RWPE1 (cell line): ENCODE measurements at places on chromosomes 2 and 18.

GRCh38 chr2:236825989-236826510 is 256.4 kb downstream of the ACKR3 start:
- DNase-seq: no peak

DNA sequence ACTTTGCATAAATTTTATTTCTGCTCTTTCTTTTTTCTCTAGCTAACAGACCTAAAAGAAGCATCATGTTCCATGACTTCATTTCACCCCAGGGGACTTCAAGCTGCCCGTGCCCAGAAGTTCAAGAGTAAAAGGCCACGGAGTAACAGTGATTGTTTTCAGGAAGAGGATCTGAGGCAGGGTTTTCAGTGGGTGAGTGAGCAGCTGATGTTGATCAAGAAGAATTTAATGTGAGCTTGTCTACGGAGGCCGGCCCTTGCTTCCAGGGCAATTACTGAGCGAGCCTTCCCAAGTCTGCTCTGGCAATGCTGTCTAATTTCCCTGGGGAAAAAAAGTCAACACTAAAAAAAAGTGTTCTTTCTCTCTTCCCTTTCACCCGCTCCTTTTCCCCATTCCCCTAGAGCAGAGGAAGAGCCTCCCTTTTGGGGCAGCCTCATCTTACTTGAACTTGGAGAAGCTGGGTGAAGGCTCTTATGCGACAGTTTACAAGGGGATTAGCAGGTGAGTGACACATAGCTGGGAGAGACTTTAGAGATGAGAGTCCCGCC is 1.2 kb downstream of the CDK15 start:
- DNase-seq: no peak

GRCh38 chr2:164069540-164069939 is 333.7 kb upstream of the FIGN start:
- no peak for DNase-seq

GRCh38 chr18:55534996-55535395 is 53.0 kb downstream of the TCF4 start:
- no peak for DNase-seq

DNA sequence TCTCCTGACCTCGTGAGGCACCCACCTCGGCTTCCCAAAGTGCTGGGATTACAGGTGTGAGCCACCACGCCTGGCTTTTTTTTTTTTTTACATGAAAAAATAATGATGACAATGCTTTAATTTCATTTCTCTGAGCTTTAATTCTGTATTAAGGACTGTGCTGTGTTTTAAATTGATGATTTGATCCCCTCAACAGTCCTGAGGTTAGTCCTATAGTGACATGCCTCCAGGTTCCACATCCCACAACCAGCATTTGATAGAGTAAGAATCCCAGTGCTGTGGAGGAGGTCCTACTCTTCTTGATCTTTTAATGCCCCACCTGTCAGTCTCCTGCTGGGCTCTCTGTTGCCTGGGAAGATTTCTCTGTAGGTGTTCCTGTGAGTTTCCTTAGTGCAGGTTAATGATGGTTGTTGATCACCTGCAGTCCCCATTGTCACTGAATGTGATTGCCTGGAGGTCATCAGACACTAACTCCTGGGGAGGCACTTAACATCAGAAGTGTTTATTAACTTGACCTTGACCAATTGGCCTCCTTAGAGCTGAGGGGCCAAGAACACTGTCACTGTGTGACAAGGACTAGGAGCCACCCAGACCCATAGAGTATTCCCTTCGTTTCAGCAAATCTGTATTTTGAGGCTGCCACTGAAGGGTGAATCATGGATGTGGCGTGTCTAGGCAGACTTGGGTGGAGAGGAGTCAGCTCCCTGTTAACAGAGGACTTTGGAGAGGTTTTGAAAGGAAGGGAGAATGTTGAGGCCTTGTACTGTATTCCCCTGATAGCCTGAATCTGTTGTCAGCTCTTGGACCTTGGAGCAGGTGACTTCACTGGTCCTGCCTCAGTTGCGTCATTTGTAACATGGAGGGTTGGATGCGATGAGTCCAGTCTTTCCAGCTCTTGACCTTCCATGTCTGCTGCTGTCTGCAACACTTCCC is 11.5 kb downstream of the ASAP2 start:
- DNase-seq: no peak

DNA sequence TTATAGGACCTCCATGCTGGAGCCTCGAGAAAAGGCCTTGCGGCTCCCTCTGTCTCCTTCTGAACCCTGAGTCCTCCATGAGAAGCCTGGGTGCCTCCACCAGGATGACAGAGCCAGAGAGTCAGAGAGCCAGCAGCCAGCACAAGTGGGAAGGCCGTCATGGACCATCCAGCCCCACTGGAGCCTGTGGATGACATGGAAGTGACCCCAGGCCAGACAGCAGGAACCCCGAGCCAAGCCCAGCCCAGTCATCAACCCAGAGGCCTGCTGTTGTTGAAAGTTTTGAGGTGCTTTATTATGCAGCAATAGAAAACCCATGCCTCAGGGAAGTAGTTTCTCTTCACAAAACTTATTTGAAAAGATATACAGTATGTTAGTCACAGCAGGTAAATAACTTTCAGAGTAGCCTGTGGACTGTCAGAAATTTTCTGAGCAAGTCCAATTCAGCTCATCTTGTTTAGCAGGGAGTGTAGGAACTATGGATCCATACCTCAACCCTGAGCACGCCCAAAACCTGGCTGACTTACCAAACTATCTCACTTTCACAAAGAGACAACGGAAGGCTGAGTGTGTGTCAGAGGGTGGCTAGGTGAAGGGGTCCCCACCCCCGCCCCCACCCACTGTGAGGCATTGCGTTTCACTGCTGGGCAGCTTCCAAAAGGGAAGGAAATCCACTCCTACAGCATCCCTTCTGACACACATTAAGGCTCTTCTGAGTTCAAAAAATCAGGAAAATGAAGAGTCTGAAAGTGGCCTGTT is 79.9 kb upstream of the NDUFV2 start:
- DNase-seq: no peak

DNA sequence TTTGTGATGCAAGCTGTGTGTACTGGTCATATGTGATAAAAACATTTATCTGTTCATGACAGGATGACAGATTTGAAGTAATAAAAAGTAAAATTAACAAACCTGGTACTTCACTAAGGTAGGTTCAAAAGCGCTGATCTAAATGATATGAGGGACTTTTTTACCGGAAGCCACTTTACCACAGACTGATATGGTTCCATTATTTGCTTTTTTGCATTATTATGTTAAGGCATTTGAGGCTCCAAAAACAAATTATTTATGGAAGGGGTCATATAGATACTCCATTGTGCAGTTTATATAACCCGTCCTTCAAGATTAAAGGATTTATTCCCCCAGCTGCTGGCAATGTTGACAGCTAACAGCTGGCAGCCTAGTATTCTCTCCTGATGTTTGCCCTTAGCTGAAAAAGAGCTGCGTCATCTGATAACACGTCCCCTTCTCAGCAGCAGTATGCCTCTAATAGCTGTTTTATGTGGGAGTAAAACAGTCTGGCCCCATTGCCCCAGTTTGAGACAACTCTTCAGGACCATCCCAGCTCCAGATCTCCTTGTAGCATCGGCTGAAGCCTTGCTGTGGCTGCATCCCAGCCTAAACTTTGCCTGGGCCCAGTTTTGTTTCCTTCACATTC is 84.8 kb upstream of the XIRP2 start:
- no peak for DNase-seq

- peak; percentile 87 for DNase-seq
Observed at GRCh38 chr2:197515739-197516392, at the start of gene MOB4. MOB4 (plus strand) TSS chr2:197516066; CDS start chr2:197516087, 21 bp downstream.

DNA sequence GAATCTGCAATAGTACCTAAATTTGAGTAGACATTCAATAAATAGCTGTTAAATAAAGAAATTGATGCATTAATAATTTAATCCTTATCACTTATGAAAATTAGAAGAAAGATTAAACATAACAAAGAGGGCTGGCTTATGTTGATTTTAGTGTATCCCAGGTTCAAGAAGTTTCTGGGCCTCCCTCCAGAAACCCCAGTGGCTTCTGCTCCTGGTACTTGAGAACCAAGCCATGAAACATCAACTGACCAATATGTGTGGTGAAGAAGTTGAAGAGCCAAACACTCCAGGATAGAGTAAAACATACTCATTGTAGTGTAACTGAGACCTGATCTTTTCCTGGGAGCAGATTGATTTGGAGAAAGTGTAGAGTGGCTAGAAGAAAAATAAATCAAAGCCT is 1465.7 kb upstream of the PIK3C3 start:
- no peak for DNase-seq

DNA sequence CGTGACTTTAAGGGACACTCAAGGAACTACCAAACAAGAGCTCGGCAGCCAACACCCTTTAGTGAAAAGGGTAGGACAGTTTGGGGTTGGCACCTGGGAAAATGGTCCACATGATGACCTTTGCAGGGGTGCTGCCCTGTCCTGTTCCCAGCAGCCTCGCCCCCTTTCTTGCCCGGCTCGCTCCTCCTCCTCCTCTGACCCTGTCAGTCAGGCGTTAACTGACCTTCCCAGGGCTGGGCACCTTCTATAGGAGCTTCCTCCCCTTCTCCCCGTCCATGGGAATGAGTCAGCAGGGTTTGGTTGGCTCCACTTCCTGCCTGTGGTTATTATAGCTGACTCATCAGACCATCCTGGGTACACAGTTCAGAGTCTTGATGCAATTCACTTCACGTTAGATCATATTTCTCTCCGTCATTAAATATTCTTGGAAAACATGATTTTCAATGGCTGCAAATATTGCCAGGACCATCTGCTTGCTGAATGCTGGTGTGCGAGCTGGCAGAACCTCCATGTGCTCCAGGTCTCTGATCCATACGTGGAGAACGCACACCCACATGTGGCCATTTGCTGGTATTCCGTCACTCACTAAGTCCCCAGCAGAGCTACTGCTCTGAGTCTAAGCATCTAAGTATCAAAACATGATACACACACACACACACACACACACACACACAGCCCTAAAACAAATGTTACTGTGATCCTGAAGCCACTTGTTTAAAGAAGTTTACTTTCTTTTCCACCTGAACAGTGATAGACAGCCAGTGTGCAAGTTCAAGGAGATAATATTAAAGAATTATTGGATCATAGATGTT is 185.0 kb downstream of the ANAPC1 start:
- peak; percentile 98 for DNase-seq

DNA sequence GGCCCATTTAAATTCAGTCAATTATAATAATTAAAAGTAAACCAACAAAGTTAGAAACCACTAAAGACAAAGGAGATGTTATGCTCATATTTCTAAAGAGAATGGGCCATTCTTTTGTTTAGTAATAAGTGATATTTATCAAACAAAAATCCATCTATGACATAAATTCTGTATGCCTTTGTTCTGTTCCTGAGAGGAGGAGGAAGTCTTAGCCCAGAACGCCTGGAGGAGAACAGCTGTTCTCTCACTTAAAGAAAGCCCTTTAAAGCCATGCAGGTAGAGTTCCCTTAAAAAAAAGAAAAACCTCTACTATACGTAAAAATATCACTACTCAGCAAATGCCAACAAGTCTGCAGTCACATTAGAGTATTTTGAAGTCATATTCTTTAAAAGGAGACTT is 15.5 kb downstream of the LAMA1 start:
- DNase-seq: no peak

- DNase-seq: peak; percentile 25
Observed at GRCh38 chr18:62445386-62445917, 77.4 kb upstream of the ZCCHC2 start.

DNA sequence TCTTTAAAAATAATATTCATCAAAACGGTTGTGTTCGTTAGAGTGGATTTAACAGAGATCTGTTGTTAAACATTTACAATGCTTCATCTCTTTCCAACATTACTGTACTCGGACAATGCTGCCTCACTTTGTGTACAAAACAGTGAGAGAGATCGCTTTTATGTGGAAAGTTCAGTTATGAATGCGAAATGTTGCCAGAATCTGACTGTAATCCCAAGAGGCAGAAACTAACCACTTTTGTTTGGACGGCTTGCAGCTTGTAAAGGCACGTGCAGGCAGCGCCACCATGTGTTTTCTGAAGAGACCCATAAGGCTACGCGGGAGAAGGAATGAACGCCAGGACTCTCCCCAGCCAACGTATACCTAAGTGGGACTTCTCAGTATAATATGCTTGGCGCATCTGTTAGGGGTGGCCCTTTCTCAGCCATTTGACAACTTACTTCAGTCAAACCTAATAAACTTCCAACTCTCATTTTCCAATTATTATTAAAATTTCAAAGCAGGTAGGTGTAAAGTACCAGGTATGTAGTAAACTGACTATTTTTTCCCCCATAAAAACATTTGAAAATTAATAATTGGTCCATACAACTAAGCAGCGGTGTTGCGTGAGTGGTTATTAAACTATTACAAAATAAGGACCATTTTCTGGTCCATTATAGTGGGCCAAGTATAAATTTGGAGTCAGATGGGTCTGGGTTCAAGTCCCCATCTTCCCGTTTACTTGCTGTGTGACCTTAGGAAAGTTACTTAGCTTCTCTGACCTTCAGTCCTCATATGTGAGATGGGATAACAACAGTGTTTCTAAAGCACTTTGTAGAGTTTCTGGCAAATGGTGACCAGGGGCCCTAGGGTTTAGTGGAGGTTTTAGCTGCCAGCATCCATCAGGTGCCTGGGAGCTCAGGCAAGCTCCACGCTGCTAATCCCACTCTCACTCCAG is 5.6 kb upstream of the NAPG start:
- DNase-seq: peak; percentile 76

- no peak for DNase-seq
Observed at GRCh38 chr2:157488877-157489276, 45.0 kb upstream of the CYTIP start.

- DNase-seq: no peak
Observed at GRCh38 chr2:44296653-44297052, 21.4 kb downstream of the SLC3A1 start.
